Esophagus mucosa (tissue), 1 donor: ENCODE measurements at places on chromosomes 12 and 14.

DNA sequence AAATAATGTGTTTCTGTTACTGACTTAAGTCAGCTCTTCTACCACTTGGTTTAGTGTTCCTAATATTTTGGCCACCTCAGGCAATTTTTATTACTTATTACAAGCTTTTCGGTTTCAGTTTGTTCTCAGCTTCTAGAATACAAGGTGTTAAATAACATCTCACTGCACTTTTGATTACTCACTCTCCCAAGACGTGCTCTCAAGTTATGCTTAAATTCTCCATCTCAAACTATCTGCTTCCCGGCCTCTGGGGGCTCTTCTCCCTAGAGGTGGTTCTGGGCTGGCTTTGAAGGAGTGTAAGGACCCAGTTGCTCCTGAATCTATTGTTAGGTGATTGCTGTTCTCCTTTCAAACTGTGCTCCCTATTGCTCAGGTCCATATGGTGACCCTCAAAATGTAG lies 193.9 kb upstream of the DDHD1 start:
- ATAC-seq, result no peak

- ATAC-seq, result no peak
Observed at GRCh38 chr14:24948261-24948847, 101.6 kb downstream of the STXBP6 start.

DNA sequence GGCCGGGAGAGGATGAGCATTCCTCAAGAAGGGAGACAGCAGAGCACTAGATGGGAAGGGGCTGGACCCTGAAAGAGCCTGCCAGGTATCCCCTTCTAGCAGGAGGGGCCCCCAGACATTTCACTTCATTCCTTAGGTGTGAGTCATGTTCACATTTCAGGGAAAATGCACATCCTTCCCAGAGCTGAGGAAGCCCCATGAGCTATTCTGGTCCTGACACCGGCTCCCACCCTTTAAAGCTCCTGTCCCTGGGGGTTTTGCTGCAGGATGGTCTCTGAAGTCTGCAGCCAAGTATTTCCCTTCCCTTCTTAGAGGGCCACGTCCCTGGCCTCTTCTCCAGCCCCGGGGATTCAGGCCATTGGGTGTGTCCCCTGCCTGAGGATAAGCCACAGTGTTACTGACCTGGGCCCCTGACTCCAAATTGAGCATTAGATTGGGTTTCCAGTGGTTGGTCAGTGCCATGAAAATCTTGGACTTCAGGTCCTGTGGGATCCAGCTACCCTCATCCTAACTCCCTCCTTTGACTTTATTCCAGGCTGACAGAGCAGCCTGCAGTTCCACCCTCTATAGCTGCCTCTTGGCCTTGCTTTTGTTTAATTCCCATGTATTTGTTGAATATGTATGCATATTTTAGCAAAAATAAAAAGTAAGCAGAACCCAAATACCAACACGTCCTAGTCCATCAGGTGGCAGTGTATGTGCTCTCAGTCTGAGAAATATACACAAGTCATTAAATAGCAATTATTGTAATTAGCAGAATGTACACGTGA lies 267.1 kb downstream of the CACNA1C start:
- ATAC-seq, result no peak

GRCh38 chr12:10220398-10221077 lies 7.9 kb downstream of the GABARAPL1 start:
- ATAC-seq, result peak; percentile 80

- no peak for ATAC-seq
Observed at GRCh38 chr14:32073537-32074189, 3.4 kb upstream of the ARHGAP5 start.

- ATAC-seq, result peak; percentile 39
Observed at GRCh38 chr14:52043690-52044089, 25.2 kb downstream of the NID2 start.

GRCh38 chr12:119208626-119209061 lies 29.9 kb downstream of the HSPB8 start:
- ATAC-seq, result peak; percentile 97

- no peak for ATAC-seq
Observed at GRCh38 chr12:608413-608812, 54.8 kb downstream of the NINJ2 start.

GRCh38 chr14:82911930-82912329 lies 1378.3 kb upstream of the SEL1L start:
- no peak for ATAC-seq

DNA sequence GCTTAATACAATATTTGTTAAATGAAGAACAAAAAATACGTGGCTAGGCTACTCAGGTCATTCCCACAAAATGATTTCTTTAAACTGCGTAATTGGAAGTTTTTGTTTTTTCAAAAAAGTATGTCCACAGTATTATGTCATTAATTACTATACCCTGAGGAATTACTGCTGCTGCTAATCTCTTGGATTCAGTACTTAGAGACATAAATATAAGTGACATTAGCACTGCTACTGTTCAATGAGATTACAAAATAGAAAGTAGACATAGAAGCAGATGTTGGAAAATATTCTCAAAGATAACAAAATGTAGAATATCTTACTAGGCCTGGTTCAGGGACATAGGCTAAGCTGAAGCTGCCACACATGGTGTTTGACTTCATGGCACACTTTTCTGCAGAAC lies 36.3 kb downstream of the HMGA2 start:
- no peak for ATAC-seq

DNA sequence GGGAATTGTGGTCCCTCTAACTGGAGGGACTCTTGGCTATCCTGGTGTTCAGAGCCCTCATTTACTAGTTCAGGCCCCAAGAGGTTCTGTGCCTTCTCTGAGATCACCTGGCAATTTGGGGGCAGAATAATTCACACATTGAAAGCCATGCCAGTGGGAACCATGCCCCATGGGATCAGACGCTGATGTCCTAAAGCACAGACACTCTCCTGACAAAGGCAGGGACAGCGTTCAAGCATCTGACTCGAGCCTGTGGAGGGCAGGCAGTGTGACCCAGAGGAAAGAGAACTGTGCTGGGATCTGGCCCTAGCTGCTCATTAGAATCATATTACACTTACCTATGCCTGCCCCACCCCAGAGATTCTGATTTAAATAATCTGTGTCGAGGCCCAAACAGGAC lies 2.4 kb upstream of the ASB2 start:
- no peak for ATAC-seq

GRCh38 chr12:92915365-92915764 lies 13.7 kb downstream of the EEA1 start:
- no peak for ATAC-seq

DNA sequence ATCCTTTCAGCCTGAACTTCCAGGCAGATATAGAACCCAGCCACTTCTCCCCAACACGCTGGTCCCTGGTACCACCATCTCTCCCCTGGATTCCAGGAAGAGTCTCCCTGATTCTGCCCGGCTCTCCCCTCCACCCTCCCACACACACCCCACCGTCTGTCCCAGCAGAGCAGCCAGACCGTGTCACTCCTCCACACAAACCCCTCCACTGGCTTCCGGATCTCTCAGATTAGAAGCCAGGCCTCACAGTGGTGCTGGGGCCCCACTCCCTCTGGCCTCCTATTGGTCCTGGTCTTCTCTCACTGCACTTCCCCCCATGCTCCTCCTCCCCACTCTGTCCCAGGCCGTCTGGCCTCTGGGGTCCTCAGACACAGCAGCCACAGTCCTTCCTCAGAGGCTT lies 52.4 kb upstream of the CDKN3 start:
- no peak for ATAC-seq

DNA sequence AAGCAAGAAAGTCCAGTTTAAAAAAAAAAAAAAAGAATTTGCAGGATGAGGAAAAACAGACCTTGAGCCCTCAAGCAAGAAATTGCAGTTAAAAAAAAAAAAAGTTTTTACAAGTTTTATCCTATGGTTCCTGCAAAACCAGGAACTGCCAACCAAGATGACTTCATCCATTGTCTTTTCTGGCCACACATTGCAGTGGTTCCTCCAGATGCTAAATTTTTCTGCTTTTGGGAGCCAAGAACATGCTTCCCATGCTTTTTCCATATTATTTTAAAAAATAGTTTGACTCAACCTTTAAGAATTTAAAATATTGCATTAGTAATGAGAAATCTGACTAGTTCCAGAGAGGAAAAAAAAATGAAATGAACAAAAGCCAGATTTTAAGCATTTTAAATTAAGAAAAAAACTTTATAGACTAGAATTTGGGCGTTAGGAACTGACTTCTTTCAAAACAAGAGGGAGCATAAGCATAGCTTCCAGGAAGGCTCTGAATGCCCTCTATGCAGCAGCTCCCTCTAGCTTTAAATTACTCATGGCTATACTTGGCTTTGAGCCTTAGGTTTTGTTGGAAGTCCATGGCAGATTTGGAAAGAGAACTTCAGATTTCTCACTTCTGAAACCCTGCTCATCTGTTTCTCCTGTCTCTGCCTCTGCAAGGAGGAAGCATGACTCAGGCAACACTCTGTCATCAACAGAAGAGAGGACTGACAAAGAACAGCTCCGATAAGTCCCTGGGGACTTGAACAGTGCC lies 124.5 kb downstream of the GPR65 start:
- peak; percentile 55 for ATAC-seq

DNA sequence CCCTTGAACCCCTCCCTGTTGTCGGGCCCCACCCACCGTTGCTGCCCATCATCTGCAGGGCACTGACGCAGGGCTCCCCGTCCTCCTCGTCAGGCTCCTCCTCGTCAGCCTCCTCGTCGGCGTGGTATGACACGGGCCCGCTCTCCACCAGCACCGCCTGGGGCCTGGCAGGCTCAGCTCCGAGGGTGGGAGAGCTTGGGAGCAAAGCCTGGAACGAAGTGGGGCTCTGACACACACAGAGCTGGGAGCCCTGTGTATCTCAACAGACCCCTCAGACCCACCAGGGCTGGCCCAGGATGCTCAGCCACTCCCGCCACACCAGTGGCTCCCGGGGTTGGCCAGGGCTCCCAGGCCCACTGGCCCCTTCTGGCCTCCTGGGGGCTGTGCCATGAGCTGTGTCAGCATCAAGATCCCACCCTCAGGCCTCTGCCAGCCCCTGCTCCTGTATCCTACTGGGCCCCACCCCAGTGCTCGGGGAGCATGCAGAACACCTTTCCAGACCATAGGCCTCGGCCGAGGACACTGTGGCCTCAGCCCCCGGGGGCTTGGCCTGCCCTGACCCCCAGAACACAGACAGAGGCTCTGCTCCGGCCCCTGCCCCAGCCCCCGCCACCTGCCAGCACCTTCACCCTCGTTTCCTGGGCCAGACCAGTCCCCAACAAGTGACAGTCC lies 30.1 kb upstream of the NUDT14 start:
- no peak for ATAC-seq

- no peak for ATAC-seq
Observed at GRCh38 chr14:48826058-48826457, 760.1 kb downstream of the RPS29 start.

GRCh38 chr14:64987438-64987767 lies 708 bp downstream of the FNTB start:
- ATAC-seq, result no peak

DNA sequence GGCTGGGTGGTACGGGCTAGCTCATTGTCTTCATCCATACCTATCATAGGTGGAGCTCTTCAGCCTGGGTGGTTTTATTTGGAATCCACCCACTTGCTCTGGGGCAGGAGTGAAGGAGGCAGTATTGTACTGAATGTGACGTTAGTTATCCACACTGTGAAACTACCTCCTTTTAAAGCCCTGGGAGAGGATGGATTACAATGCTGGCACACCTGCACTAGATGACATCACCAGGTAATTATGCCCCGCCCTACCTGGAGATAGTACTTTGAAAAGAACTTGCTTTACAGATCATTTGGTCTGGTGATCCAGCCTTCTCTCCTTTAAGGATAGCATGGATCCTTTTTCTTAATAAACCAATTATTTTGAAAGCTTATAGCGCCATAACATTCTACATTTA lies 78.0 kb downstream of the B4GALNT3 start:
- ATAC-seq, result peak; percentile 80

GRCh38 chr12:48131517-48131916 lies 12.4 kb downstream of the PFKM start:
- no peak for ATAC-seq

GRCh38 chr12:63977441-63977840 lies 132.9 kb downstream of the SRGAP1 start:
- no peak for ATAC-seq

DNA sequence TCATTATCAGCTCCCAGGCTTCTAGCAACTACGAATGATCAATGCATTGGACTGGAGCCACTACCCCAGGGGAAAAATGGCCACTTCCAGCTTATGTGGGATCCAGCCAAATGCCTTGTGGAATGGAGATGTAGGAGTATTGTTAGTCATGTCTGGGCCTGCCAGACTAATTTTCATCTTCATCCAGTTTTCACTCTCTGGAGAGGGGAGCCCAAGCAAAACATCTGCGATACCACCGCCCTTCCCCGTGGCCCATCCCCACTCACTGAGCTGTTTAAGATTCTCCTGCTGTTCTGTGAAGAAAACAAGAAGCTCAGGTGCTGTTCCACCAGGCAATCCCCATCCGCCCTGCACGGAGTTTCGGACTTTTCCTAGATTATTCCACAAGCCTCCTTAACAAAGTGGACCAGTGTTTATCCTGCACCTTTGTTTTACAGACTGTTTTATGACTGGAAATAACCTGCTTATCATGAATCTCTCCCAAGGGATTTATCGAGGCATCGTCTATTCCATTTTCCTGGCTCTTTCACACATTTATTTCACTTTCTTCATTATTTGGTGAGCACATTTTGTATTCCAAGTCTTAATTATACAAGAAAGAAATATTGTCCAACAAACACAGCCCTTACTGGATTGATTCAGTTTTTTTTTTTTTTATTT lies 35.5 kb upstream of the MAX start:
- ATAC-seq, result no peak

- peak; percentile 17 for ATAC-seq
Observed at GRCh38 chr12:108816652-108817335, 40.6 kb downstream of the SSH1 start.

- no peak for ATAC-seq
Observed at GRCh38 chr12:109500406-109501185, 23.2 kb downstream of the UBE3B start.

- ATAC-seq, result peak; percentile 90
Observed at GRCh38 chr12:2800046-2800570, 5.3 kb downstream of the FKBP4 start.

DNA sequence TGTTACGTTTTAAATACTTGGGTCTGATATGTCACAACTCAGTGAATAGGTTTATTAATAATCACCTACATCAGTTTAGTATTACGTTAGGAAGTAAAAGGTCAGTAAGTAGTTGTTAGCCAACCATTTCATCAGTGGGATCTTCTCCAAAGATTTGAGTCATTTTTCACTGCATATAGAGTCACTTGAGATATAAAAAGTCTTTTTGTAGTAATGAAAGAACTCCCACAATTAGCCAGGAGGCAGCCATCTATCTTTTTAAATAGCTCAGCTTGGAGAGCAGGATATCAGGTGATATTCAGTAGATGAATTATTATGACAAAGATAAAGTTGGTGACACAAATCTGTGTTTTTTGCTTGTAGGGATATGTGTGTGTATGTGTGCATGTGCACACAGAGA lies 309.3 kb downstream of the PDZRN4 start:
- no peak for ATAC-seq
